ENCODE measurements at places on chromosomes 1 and 21. TPM values are rescaled to one million over a fixed set of nuclear protein-coding genes. Genes with fewer than 3 reads are reported as not detected.

TBX19 gene
- 0.41 TPM for total RNA-seq

DNA sequence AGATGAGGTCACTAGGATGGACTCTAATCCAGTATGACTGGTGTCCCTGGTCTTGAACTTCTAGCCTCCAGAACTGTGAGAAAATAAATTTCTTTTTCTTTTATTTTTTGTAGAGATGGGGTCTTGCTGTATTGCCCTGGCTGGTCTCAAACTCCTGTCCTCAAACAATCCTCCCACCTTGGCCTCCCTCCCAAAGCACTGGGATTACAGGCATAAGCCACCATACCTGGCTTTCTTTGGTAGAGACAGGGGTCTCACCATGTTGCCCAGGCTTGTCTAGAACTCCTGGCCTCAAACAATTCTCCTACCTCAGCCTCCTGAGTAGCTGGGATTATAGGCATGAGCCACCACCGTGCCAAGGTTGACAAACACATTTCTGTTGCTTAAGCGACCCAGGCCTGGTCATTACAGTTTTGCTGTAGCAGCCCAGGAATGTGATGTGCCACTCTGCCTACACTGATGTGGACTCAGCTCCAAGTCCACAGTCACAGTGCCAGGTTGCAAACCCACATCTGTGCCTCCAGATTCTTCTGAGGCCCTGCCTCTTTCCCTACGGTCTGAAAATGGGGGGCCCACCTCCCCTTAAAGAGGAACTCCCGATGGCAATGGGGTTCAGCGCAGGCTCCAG is 15.9 kb downstream of the PYCR2 start:
- DNase-seq: no peak

DNA sequence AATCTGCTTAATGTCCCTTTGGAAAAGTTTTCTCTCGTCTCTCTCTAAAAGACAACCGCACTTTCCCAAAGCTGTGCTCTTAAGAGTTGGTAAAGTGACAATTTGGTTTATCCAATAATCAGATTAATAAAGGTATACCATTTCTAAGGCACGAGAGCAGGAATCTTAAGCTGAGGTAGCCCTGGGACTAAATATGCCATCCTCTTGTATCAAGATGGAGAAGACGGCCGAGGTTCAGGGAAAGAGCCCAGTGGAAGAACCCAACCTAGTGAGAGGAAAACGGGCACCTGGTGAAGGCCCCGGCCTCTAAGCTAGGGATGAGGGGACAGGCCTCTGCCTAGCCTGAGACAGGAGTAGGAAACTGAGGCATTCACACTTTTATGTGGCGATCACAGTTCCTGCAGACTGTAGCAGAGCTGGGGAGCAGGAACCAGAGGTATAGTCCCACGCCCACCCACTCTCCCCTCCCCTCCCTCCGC is 334 bp upstream of the SARS1 start:
- DNase-seq: no peak

DNA sequence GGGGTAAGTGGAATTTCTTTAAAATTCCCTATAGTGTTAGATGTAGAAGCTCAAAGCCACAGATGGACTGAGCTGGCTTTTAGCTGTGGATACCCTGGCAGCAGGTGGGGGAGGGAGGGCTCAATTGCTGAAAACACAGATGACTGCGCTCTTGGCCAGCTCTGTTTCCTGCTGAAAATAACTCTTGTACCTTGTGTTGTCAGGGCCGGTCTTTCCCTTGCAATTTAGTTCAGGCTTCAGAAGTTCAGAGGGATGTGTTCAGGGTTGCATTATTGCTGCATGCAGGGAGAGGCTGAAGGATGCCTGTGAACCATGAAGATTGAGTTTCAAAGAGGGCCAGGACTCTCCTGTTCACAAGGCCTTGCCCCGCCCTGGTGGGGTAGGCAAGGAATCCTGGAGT is 58.1 kb upstream of the GCLM start:
- DNase-seq: no peak

PGM1 gene
- total RNA-seq: 17.9 TPM

LCE1A gene
- total RNA-seq: not detected

SPTA1 gene
- total RNA-seq: 0.82 TPM

DNA sequence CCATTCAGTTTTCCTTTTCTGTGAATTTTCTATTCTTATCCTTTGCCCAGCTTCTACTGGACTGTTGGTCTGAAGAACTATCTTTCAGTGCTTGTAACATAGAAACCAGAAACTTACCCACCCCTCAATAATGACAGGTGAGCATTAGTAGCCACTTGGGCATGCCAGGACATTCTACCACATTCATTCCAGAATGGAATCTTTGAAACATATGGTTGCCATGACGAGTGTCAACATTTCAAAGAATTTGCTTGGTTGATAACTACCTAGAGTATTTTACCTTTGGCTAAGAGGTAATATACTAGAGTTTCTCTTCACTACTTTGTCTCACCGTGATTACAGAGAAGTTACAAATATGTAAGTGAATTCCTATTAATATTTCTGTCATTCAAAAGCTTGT is at the start of gene MROH9:
TSS of gene MROH9 (plus strand) at position 304 of the 400 bp plus-strand sequence. CDS start 10,023 bp downstream, outside the sequence.
- no peak for DNase-seq

DNA sequence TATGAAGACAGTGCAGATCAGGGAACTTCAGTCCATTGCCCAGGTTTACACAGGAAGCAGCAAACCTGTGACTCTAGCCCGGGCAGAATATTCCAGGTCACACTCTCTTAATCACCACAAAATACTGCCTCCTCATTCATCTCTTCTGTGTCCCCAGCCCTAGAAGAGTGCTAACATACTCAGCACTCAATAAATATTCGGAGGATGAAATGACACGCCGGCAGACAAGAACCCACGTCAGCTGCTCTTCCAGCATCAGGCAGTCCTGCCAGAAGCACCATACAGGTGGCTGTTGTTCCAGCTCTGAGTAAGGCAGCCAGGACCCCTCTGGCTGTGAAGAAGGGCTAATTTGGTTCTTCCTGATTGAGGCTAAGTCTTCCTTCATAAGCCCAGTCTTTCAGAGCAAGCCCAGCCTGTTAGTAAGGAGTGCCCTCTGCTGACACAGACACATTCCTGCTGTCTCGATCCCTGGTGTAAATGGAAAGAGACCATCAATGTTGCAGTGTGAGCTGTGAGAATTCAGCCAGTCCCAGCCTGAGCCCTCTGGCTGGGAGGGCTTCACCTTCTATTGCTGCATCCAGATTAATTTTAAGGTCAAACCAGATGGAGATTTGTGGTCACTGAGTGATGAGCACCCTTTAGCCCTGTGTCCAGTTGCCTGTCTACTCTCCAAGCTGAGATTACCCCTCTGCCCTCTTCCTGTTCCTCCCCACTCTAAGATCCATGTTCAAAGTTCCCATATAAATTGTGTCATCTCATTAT is 45.0 kb upstream of the KIRREL1 start:
- no peak for DNase-seq

DNA sequence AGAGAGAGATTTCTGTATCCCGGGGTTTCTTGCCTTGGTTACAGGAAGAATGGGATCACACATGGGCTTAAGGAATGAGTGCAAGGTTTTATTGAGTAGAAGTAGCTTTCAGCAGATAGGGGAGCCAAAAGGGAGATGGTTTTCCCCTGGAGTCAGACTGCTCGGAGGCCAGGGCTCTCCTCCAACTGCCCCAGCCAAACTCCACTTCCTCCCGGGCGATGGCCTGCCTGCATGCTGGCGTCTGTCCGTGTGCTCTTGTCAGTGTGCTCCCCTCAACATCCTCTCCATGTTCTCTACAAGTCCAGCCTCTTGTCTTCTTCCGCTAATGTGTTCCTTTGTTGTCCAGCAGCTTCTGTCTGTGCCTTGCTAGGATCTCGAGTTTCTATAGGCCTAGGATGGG is 421.3 kb upstream of the ADGRL2 start:
- DNase-seq: no peak

- DNase-seq: no peak
Measured at GRCh38 chr1:7117399-7118281, 332.4 kb downstream of the CAMTA1 start.

SPATA17 gene
- total RNA-seq: 5.3 TPM

- DNase-seq: no peak
Measured at GRCh38 chr1:175840787-175841186, 97.4 kb upstream of the TNR start.

DNA sequence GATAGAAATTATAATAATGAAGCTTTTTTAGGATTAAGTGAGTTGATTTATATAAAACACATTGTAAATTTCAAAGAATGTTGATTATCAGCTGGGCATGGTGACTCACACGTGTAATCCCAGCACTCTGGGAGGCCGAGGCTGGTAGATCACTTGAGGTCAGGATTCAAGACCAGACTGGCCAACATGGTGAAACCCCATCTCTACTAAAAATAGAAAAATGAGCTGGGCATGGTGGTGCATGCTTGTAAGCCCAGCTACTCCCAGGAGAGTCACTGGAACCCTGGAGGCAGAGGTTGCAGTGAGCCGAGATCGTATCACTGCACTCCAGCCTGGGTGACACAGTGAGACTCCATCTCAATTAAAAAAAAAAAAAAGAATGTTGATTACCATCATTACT is 18.4 kb downstream of the ADAMTS1 start:
- no peak for DNase-seq

HFM1 gene
- total RNA-seq: 69.3 TPM

GRCh38 chr1:11316701-11317100 is 43.7 kb downstream of the UBIAD1 start:
- no peak for DNase-seq
